ENCODE measurements at places on chromosomes 5 and 9.

DNA sequence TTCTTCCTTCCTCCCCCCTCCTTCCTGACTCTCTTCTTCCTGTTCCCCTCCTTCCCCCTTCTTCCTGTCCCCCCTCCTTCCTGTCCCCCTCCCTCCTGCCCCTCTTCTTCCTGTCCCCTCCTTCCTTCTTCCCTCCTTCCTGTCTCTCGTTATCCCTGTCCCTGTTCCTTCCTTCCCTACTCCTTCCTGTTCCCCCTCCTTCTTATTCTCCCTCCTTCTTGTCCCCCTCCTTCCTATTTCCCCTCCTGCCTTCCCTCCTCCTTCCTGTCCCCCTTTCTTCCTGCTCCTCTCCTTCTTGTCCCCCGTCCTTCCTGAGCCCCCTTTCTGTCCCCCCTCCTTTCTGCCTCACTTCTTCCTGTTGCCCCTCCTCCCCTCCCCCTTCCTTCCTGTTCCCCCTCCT lies 70.6 kb downstream of the COL5A1 start:
- DNase-seq, result no peak

DNA sequence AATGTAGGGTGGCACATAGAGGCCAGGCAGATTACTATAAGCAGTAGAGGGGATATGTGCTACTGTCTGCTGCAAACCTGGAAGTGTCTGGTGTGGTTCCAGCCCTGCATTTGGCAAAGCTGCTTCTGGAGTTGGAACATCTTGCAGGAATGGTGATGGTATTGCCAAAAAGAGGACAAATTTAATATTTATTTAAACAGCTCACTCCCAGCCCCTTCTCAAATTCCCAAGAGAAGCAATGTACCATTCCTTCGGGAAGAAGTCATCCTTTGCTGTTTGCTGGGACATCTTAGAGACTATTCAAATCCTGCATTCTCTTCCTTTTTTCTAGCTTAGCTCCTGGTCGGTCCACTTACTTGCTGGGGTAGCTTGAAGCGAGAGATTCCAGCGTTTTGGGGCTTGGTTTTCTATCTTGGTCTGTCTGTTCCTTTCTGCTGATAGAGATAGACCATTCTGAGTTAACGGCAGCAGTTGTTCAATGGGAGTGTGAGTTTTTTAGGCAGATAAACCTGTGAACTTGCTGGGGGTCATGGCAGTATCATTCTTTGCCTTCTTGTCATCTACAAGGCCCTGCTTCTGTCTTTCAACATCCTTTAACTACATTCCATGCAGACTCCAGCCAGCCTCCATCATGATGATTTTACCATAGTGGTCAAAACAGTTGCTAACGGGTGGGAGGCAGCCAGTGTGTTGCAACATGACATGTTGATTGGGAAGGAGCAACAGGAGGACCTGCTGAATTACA lies 69.9 kb downstream of the RCL1 start:
- no peak for DNase-seq

GRCh38 chr9:75438716-75439115 lies 350.4 kb downstream of the OSTF1 start:
- no peak for DNase-seq

DNA sequence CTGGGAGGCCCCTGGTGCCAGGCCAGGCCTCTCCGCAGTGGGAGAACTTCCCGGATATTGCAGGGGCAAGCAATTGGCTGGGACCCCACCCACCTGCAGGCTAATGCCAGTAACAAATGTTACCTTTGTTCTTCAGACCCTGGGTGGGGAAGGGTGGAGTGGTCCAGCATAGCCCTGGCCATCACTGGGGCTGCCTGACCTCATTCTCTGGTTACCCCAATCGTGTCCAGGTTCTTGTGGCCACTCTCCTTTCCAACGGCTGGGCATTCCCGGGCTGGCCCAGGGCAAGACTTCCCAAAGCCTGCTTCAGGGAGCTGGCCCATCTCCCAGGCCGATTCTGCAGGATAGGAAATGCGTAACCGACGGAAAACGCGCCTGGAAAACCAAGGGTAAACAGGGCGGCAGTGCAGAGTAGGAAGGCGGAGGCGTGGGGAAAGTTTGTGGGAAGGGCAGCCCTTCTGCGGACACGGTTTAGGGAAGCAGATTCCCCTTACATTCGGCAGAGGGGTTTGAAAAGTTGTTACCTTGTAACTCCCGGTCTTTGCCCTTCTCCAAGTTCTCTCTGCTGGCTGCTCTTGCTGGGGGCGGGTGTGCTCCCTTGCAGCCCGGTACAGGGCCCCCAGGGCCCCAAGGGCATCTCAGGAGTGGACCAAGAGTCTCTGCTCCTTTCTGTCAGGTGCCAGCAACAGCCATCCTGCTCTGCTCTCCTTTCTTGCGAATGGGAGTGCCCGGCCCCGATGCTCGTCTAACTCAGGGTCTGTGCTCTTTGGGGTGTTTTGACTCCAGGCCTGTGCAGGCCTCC lies 3.5 kb downstream of the NRARP start:
- no peak for DNase-seq

- no peak for DNase-seq
These were observed 6.1 kb downstream of the CSNK1G3 start for GRCh38 chr5:123518111-123518510.

DNA sequence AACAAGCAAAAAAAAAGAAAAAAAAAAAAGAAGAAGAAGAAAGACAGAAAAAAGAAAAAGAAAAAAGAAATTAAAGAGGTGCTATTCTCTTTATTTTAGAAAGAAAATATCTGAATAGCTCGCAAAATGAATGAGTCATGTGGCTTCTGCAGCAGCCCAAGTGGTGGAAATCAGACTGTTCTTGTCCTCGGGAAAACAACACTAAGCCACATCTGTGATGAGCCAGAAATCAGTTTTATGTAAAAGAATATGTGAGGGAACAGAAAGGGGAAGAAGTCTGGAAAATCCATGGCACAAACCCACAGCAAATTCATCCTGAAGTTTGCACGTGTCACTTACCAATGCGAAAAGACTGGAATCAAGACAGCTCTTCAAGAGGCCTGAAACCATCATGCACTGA lies 118.7 kb upstream of the GAS1 start:
- DNase-seq, result no peak

GRCh38 chr9:21037278-21037677 lies 5.8 kb upstream of the HACD4 start:
- DNase-seq, result no peak

DNA sequence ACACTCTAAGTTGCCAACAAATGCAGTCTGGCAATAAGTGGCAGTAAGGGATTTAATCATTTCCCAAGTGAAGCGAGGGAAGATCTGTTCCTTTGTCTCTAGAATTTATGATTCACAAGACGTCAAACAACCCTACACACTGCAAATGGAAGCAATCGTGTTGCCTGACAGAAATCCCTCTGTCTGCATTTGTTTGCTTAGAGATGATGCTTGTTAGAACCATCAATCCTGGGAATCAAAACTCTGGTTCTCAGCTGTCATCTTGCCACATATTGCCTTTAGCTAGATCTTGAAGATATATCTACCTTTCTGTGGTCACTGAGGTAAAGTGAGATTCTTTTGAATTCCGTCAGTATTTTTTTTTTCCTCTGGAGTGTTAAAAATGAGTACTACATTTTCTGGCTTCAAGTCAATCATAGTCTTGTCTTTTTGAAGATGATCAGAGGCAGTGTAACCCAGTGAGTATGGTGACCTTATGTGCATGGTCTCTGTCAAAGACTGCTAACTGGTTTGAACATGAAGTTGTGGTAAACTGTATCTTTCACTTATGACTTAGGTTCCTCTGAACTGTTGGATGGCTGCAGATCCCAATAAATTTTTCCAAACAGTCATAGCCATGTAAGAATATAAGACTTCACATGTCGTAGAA lies 106.4 kb upstream of the STARD4 start:
- no peak for DNase-seq
